ENCODE measurements at places on chromosomes 6 and 20. TPM values are rescaled to one million over a fixed set of nuclear protein-coding genes. Genes with fewer than 3 reads are reported as not detected.

GRCh38 chr20:21109144-21109543, 3.0 kb upstream of the LINC00237 start:
- DNase-seq, result no peak

DNA sequence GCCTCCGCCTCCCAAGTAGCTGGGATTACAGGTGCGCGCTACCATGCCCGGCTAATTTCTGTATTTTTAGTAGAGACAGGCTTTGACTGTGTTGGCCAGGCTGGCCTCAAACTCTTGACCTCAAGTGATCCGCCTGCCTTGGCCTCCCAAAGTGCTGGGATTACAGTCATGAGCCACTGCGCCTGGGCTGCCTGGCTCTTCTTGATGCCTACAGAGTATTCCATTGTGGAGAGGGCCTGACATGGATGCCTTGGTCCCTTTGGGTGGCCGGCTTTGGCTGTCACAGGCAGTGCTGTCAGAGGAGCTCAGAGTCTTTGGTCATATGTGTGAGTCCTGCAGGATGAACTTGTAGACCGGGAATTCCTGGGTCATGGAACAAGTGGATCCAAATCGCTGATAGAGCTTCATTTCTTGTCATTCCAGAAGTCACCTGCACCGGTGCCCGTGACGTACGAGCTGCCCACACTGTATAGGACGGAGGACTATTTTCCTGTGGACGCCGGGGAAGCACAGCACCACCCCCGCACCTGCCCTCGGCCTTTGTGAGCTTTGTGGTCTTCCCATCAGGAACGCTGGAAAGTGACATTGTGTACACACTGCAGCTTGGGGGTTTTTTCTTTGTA, 55.1 kb downstream of the ADNP start:
- DNase-seq, result no peak

DNA sequence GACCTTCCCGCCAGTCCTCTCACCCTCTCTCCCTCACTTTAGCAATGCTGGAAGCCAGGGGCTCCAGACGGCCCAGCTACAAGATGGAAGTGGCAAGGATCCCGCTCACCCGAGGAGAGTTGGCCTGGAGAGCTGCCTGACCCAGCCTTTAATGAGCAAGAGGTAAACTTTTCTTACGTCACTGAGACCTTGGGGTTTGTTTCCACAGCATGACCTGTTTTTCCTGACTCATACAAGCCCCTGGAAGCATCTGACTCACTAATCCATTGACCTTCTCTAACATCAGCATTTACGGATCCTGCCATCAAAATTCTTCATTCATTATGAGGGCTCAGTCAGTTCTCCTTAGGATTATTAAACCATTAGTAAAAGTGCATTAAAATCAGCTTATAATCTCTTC, 120.4 kb downstream of the MYLK4 start:
- DNase-seq, result peak; percentile 30

- DNase-seq, result peak; percentile 37
These were observed 45.5 kb upstream of the SUPT3H start for GRCh38 chr6:45423111-45423823.

DNA sequence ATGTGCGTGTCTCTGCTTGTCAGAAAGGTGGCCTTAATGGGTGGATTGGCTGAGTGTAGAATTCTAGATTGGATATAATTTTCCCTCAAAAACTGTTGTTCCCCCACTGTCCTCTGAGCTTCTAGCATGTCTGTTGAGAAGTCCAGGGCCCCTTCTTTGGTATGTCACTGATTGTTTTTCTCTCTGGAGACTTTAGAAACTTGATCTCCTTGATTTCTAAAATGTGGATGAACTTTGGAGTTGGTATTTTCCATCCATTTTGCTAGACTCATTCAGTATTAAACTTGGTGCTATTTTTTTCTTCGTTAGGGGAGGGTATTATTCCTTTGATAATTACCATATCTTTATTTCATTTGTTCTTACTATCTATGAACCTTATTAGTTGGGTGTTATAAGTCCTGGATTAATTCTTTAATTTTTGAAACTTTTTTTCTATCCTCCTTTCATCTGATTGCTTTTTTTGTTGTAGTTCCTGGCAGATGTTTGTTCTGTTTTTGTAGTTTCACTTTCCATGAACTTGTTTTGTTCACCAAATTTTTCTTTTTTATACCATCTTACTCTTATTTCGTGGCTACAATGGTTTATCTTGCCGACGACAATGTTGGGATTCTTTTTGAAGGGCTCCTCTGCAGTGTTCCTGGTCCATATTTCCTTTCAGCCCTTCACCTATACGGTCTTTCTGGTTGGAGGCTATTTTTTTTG, 68.4 kb downstream of the ARID1B start:
- DNase-seq, result no peak

GRCh38 chr6:15329197-15329671, 83.4 kb downstream of the JARID2 start:
- no peak for DNase-seq

GRCh38 chr6:139126255-139126654, 8.6 kb upstream of the HECA start:
- no peak for DNase-seq

DNA sequence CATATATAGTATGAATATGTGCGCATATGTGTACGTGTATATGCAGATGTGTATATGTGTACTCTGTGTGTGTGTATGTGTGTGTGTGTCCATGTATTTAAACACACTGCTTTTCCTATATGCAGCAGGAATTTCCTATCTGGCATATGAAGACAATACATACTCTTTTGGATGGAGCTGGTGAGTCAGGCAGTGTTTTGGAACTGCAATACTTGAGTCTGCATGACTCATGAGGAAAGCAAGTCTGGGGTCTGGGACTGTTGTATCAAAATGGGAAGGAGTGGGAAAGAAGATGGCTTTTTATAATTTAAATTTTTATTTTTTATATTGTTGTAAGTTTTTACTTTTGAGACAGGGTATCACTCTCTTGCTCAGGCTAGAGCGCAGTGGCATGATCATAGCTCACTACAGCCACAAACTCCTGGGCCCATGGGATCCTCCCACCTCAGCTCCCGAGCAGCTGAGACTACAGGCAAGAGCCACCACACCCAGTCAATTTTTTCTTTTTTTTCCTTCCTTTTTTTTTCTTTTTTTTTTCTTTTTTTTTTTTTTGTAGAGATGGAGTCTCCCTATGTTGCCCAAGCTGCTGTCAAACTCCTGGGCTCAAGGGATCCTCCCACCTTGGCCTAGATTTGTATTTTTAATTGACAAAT, 72.2 kb downstream of the ATXN1 start:
- no peak for DNase-seq

GRCh38 chr6:71473926-71474325, 185.3 kb downstream of the OGFRL1 start:
- DNase-seq, result peak; percentile 35

DNA sequence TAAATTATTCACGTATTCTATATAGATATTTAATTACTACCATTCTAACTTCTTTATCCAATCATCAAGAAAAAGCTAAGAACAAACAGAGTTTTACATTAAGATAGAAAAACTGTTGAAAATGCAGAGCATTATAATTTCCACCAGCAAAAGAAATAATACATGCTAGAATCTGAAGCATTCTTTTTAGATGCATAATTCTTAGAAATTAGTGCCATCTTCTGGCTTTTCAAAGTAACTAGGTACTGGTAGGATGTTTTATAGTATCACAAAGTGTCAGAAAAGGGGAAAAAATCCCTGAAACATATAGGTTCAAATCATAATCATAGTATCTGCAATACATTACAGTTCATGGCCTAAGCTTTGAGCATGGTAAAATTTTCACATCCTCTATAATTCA, 178.9 kb downstream of the PHF3 start:
- DNase-seq, result no peak

SPATS1 gene
- not detected for total RNA-seq

TAAR8 gene
- not detected for total RNA-seq

SPATA2 gene
- total RNA-seq, result 6.9 TPM

METTL24 gene
- total RNA-seq, result 0.89 TPM

GDAP1L1 gene
- total RNA-seq, result 0.71 TPM

SLC35F1 gene
- 5.0 TPM for total RNA-seq
